ENCODE measurements at places on chromosomes 4 and X.

DNA sequence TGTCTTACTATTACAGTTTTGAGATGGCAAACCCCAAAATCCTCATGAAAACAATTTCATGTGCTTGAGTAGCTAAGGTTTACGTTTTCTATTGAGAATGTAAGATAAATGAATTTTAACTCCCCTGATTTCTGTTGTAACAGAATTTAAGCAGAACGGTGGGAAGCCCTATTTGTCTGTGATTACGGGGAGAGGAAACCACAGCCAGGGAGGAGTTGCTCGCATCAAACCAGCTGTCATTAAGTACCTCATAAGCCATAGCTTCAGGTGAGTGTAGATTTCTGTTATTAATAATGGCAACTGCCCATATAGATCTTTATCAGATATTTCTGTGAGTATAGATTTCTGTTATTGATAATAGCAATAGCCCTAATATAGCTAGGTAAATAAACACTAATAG lies 44.2 kb upstream of the RHOH start:
- no peak for DNase-seq

DNA sequence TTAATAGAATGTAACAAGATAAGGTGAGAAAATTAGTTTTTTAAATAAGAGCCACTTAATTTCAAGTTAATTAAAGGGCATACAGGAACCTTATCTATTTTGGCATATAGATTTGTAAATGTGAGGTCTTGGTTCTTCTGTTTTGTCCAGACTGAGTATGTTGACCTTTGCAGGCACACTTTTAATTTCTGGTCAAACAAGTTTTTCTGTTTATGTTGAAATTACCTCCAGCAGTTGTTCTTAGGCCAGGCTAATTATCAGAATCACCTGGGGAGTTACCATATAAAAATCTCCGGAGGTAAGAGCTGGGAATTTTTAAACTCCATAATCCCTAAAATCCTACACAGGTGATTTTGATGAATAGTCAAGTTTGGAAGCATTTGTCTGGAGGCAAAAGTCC lies 227.4 kb upstream of the ANKRD50 start:
- no peak for DNase-seq

DNA sequence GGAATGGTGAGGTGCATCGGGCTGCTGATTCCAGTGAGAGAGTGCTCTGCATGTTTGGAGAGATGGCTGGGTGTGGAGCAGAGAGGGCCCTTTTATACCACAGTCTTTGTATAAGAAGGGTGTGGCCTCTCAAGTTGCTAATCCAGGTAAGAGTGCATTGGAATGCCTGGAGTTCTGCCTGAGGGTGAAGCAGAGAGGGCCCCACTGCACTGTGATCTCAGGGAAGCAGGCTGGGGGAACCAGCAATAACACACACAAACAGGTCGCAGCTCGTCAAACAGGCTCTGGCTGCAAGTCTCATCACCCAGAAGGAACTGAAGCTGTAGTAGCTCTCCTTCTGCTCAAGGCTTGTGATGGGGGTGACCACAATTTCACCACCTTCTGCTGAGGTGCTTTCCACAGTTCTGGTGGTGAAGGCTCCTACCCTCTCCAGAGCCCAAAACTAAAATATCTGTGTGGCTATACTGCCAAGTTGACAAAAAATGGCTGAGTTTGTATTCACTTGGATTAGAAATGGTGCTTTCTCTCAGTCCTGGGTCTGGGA lies 687.4 kb upstream of the HS3ST1 start:
- DNase-seq: no peak

DNA sequence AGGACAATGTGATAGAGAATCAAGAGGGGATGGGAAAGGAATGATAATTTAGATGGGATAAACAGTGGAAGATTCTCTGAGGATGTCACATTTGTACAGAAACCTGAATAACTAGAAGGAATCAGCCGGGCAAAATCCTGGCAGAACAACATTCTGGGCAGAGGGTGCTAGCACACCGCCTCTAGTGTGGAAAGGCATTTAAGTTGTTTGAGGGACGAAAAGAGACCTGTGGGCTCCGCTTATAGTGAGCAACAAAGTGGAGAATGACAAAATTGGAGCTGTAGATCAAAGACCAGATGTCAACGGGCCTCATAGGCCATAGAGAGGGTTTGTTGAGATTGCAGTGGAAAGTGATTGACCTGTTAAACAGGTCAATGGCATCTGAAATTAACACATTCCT lies 596.0 kb upstream of the SLIT2 start:
- DNase-seq: no peak

DNA sequence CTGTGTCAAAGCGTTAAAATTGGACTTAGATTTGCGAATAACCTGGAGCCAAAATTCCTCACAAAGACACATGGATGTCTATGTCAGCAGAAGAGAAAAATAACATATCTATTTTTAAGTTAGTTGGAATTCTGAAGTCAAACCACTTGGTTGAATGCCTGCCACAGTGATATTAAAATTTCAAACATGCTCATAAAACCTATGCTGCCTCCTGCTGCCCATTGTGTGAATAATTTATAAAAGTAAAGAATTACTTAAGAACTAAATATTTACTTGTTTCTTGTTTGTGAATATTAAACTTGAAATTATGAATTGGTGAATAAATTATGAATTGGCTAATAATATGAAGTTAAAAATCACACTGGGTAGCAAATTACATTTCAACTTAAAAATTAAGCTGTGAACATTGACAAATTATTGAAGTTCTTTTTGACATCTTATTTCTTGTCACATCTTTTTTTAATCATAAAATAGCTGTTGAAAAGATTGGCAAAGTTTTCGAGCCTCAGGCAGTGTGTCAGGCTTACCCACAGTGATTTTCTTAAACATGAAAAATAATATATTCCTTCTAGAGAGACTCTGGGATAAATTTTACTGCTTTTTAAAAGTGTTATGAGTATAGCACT lies 35.4 kb downstream of the FABP2 start:
- DNase-seq: no peak

- DNase-seq: no peak
Observed at GRCh38 chr4:51880016-51880915, 37.3 kb downstream of the DCUN1D4 start.

DNA sequence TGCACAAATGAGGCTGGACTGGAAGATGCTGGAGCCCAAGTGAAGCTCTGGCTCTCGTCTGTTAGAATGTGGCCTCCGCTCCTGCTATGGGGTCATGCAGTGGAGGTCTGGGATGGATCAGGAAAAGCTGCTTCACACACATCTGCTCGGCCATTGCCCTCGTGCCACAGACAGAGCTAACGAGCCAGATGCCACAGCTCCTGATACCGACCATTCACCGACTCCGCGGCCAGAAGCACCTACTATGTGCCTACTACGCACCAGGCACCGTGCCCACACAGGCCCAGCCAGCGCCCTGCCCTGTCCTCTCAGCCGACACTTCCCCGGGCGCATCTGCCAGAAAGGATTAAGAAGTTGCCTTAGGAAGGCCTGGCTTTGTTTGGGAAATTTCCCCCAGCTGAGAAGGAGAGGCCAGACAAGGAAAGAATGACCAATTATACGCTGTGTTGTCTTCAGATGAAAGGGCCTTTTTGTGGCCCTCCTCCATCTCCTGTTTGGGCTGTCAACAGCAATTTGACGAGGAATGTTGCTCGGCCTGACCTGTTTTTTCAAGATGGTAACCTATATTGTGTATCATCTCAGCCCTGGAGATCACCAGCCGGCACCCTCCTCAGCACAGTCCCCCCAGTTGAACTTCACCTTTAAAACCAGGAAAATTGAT lies 34.3 kb downstream of the HMX1 start:
- DNase-seq: no peak

GRCh38 chr4:157838366-157838765 lies 334.5 kb downstream of the GASK1B start:
- no peak for DNase-seq

DNA sequence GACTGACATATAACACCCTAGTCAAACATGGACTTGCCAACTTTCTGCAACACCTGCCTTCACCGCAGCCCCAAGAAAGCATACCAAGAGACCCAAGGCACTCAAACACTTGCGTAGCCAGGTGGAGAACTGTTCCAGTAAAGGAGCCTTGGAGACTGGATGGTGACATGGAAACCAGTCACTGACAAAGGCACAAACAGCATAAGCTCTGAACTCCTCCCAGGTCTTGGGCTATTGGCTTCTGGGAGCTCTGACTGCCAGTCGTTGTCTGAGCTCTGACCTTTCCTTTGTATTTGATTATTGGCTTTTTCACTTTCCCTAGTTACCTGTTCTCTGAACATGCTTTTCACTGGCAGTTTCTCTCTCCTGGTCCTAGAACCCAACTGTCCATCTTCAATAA lies 38.3 kb downstream of the ARAP2 start:
- DNase-seq: no peak

DNA sequence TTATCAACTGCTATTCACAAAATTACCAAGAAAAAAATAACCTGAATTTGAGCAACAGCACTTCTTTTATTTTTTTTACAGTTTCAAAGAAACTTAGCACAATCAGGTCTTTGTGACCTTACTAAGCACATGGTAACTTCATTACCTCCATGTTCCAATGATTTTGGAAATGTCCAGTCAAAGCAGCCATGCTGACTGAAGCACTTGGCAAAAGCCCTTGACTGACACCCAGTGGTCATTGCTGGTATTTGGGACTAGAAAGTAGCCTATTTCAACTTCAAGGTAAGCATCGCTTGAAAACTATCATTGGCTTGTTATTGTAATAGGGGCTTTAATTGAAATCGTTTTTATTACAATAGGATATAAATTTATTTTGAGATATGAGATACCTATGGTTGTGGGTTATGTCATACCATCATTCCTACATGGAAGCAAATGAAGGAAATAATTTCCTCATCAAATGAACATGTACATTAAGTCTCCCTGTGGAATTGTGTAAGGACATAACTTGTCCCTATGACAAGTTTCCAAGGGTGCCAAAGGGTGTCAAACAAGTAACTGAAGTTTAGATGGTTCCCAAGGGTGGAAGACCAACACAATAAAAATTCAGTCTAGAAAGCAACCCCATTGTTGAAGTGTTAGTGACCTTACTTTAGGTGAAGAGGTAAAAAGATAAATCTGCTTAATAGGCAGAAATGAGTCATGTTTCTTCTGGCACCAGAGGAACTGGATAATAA lies 15.2 kb upstream of the ANXA10 start:
- no peak for DNase-seq

DNA sequence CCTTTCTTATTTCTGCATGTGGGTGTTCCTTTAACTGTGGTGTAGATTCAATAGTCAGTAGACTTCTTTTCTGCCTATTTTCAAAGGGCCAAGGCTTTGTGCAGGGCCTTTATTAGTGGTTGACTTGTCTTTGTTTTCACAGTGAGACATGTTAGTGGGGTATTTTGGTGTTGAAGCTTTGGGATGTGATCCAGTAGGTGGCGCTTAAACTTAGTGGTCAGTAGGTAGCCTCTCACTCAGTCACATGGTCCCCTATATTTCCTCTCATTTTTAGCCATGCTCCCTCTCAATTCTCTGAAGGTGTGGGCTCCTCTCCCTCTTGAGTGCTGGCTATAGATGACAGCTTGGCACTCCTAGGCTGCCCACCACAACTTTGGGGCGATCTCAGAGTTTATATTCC lies 23.4 kb upstream of the SLC10A7 start:
- no peak for DNase-seq

DNA sequence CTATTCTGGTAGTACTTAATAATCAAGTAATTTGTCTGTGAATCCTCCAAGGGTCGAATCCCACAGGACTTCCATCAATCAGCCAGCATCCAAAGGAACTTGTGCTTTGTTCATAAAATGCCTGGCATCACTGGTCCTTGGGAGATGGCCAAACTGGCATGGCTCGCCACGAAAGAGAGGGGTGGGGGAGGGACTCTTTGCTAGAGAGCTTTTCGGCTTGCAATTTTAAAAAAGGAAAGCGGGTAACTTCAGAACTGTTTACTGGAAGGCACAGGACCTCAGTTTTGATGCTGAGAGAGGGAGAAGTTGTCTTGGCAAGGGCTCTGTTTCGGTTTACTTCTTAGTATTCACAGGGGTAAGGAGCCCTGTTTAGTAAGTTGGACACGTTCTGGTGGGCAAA lies 79.4 kb upstream of the FHL1 start:
- no peak for DNase-seq

DNA sequence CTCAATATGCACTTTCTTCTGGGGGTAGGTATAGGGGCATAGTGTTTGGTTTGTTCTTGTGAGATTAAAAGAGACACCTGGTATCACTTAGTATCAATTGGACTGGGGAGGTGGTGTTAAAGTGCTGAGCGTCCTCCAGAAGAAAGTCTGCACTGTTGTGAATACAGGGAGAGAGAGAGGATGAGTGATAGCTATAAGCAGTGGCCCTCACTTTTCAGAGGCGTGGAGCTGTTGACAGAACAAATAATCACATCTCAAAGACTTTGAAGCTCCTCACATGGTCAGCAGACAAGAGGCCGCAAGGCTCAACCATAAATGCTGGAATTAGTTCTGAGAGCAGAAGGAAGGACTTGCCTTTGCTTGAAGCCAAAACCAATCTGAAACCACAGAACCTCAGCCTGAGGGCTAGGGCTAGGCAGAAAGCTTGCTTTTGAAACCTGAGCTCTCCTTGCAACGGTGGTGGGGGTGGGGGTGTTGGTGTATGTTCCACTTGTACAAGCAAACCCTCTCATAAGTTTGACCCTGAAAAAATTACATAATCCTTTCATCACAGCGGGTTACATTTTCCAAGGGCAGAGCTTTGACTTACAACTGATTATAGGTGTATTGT lies 123.2 kb upstream of the SCML1 start:
- DNase-seq: no peak

DNA sequence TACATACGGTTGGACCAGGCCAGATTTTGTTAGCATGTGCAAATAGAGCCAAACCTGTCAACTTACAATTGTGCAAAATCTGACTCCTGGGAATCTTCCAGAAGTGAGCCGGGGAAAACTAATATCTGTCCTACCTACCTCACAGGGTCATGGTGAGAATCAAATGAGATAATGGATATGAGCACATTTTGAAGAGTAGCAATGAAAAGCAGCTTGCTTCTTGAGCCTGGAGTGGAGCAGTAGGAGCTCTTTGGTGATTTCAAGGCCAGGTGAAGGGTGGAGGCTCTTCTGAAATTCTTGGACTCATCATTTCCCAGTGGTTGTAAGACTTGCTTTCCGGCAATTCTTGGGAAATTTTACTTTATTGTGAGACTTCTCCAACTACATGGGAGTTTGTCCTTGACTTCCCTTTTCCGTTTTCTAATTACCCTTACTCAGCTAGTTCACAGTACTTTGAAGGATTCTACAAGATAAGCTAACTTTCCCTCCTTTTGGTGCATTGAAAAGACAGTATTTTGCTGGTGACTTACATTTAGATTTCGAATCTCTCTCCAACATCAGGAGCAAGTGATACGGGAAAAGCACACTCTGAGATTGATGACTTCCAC lies 12.2 kb downstream of the PLAC1 start:
- no peak for DNase-seq

- no peak for DNase-seq
Observed at GRCh38 chr4:152709675-152710438, 30.1 kb upstream of the TMEM154 start.

DNA sequence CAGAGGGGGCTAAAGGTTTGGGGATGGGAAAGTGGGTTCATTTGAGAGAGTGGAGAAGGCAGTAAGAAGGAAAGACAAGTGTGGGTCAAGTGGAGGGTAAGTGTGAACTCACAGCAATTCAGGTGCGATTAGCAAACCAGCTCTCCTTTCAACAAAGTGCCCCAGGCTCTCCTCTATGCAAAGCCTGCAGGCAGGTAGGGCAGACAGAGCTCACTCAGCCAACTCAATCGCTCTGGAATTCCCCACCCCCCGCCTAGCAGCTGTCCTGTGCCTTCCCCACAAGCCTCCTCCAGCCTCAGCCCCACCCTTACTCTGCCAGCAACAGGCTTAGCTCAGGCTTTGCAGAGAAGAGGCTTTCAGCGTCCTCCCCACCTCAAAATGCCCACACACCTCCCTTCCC lies 14.8 kb upstream of the MAMLD1 start:
- DNase-seq: no peak

Measured in stimulated activated CD8-positive, alpha-beta memory T cell treated with anti-CD3 and anti-CD28 coated beads, Interleukin-7, amount 100 ng/mL, for 48 hours (primary cell).